ENCODE measurements at places on chromosomes 11 and 22. TPM values are rescaled to one million over a fixed set of nuclear protein-coding genes. Genes with fewer than 3 reads are reported as not detected.

The MMP7 gene
- total RNA-seq, result 3.3 TPM

The HBB gene
- total RNA-seq, result 341 TPM

The YPEL4 gene
- 0.94 TPM for total RNA-seq

The TRIM51 gene
- not detected for total RNA-seq

The MRGPRE gene
- total RNA-seq, result not detected

The POU2AF2 gene
- 1.0 TPM for total RNA-seq

The CRYBA4 gene
- total RNA-seq, result 0.47 TPM

The C22orf42 gene
- 0.19 TPM for total RNA-seq

The H19 gene
- total RNA-seq, result 413 TPM
